ENCODE measurements at places on chromosomes 3 and 15. TPM values are rescaled to one million over a fixed set of nuclear protein-coding genes. Genes with fewer than 3 reads are reported as not detected.

DNA sequence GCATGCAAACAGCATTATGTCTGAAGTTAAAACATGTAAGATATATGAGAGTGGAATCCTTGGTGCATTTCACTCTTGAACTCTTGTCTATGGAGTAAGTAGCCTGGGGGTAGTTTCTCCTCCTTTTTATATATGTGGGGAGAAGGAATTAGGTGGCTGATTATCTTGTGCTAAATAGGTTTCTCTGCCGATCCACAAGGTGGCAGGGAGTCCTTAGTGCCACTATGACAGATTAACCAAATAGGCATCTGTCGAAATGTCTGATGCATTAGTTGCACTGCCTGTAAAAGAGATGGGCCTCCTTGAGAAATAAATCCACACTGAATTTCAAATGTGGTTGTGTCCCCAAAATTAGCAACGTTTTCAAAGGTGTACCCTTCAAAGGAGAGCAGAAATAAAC lies 170.1 kb downstream of the CNTN4 start:
- no peak for DNase-seq
- H3K27ac ChIP-seq: no peak overlapping the region
- no peak overlapping the region for H3K4me3 ChIP-seq
- H3K4me1 ChIP-seq: no peaks in the 10 kb centered on the region
- H3K36me3 ChIP-seq: no peaks in the 10 kb centered on the region

Gene SOX2
- total RNA-seq: 0.35 TPM

Gene COL7A1
- total RNA-seq: 11.5 TPM

- H3K4me1 ChIP-seq: peaks cover 7% of the 10 kb centered on the region
- H3K27me3 ChIP-seq: no peaks in the 10 kb centered on the region
- H3K4me3 ChIP-seq: no peak overlapping the region
- H3K36me3 ChIP-seq: no peaks in the 10 kb centered on the region
- DNase-seq: no peak
Observed at GRCh38 chr3:66350601-66351000, 129.8 kb downstream of the SLC25A26 start.

DNA sequence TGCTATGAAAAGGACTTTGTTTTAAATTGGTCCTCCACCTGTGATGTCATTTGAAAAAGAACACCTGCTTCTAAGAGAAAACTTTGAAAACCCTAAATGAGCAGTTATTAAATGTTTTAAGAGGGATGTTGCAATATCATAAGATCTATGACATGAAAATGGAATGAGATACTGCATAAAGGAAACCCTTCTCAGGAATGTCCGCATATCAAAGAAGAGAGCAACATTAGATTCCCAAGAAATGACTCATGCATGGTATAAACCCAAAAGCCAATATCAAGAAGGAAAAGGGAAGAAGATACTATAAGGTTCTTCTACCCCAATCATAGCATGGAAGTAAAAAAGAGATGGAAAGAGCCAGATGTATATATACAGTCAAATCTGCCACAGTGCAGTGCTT lies 627.5 kb upstream of the LMCD1 start:
- no peak for DNase-seq
- no peaks in the 10 kb centered on the region for H3K4me1 ChIP-seq
- no peak overlapping the region for H3K27ac ChIP-seq
- H3K4me3 ChIP-seq: no peak overlapping the region

Gene BOC
- 4.7 TPM for total RNA-seq

DNA sequence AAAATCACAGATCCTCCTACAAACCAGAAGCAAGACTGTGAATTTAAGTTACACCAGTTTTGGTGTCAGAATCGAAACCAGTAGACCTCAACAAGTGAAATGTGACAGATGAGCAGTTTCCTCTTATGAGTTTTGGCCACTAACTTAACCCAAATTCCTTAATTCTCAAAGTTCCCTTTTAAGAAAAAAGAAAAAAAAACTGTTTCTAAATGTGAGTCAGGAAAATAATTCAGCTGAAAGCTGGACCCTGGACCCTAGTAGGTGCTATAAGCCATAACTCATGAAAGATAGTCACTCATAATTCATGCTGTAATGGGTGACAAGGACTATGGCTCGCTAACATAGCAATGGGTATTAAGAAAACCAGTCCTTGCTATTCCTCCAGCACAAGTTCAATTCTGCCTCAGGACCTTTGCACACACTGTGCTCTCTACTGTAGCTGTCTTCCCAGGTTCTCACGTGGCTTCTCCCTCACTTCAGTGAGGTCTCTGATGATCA lies 9.0 kb upstream of the THRB start:
- DNase-seq: no peak
- no peaks in the 10 kb centered on the region for H3K4me1 ChIP-seq
- H3K36me3 ChIP-seq: no peaks in the 10 kb centered on the region
- H3K4me3 ChIP-seq: no peak overlapping the region

DNA sequence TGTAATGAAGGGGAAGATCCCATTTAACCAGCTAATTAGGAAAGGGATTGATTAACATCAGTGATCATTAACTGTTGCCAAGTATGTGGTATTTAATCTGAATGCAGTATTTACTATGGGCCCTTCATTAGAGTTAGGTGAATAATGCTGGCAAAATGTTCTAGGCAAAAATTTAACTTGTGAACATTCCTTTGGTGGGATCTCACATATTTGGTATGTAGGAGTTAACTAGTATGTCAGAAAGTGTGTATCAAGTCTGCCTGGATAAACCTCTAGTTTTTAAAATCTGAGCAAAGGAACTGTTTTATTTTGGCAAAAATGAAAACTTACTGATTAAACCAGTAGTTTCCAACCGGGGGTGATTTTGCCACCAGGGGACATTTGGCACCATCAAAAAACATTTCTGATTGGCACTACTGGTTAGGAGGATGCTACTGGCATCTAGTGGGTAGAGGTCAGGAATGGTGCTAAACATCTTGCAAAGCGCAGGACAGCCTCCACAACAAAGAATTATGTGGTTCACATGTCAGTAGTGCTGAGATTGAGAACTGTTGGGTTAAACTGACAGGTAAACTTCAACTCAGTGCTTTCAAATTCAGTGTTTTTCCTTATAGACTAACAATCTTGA lies 22.5 kb downstream of the LRTM1 start:
- peaks cover 11% of the 10 kb centered on the region for H3K4me1 ChIP-seq
- H3K4me3 ChIP-seq: no peak overlapping the region
- no peak for DNase-seq
- H3K36me3 ChIP-seq: no peaks in the 10 kb centered on the region
